ENCODE measurements at places on chromosomes 3 and 15.
A peak's percentile ranks its signal among the peaks of the same experiment; 100 is the strongest.

GRCh38 chr15:70478251-70478990 is 284.9 kb downstream of the UACA start:
- DNase-seq, result peak; percentile 62

DNA sequence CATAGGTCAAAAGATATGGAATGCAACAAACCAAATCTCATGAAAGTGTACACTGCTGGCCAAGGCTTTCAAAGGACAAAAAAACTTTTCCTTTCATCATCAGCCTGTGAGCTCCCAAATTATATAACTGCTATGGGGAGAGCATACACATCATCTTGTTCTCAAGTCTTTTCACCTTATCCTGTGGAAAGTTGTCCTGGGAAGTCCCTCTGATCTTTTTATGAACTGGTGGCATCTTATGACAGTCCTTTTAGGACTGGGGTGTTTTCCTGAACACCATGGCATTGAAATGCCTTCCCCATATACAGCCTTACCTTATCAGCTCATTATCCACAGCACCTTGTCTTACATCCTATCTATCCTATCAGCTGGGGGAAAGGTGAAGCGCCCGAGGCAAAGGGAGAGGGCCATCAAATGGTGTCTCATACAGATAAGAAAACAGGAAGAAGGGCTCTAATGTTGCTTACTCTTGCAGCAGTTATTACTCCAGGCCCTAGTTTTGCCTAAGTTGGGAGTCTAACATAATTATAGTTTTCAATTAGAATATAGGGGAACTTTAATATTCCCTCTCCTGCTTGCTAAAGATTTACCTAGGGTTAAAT is 61.5 kb upstream of the GOLIM4 start:
- DNase-seq, result no peak

DNA sequence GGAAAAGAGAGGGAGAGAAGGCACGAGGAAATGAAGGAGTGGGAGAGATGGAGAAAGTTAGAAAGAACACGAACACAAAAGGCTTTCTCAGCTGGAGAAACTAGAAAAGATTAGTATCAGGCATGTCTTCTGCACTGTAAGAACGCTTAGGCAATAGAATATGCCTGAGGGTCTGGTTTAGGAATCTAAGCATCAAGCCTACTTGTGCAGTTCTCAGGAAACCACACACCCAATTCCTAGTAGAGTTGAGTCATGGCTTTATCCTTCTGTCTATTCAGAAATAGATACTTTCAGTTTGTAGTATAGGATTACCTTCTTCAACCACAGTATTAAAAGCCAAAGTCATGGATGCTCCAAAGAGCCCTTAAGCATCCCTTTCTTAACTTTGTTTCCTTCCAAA is 969.4 kb downstream of the NTRK3 start:
- DNase-seq, result no peak

DNA sequence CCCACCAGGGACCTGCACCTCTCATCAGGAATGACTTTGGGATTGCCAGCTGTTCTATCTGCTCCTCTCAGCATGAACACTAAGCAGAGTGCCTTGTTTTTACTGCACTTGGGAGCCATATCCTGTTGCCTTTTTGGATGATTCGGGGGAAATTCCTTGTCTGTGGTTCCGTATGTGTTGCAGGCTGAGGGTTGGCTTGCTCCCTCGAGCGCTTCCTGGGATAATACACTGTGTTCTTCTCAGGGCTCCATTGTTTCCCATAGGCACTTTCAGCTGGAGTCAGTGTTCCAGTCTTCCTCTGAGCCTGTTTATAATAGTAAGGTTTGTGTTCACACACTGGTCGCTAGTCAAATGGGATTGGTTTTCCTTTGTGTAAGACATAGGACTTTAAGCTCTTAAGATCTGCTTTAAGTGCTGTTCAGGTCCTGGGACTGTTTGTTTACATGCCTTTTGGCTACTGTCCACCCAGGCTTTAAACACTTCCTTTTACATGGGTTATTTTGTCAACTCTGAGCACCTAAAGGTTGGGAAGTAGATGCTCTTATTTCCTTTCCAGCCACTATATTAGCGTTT is 23.4 kb downstream of the BOC start:
- DNase-seq, result no peak

DNA sequence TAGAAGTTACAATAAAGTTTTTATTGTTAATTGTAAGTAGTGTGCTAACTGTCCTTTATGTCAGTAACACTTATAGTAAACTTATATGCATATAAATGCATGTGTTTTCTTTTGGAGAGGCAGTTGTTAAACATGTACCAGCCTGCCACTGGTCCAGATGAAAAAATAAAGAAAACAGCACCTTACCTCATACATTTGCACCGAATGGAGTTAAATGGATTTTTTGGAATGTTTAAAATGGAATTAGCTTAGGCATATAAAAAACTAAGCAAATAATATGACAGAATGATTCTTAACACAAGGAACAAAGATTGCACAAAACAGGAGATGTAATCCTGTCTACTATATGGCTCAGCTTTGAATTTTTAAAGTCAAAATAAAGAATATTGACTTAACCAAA is 50.2 kb upstream of the ALDH1A3 start:
- DNase-seq, result no peak

DNA sequence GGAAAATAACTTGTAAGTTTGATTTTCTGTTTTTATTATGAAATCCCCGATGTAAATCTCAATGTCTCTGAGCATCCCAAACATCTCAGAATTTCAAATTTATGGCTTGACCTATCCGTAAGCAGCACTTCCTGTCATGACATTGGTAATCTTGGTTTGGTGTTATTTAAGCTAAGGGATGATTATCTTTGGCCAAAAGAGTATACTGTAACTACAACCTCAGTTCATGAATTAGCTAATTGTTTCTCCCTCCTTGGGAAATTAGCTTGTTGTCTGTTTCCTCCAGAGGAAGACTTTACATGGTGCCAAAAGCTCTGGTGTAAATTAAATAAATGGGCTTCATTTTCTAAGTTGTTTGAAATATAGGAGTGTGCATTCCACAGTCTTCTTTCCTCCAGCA is 28.1 kb upstream of the SPRED1 start:
- no peak for DNase-seq

DNA sequence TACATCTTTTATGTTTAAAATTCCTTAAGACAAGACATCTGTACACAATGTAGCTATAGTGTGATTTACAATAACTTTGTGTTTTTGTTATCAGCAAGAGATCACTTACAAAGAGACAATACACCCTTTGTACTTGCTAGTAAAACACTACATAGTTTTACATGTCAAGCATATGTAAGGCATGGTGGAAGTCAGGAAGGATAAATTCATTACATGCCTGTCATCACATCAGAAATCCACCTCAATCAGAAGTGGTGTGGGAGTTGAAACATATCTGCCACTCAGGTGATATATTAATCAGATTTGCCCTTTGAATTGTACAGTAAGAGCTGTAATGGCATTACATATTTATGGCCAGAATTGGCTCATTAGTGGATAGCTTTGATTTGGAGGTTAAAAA is 95.5 kb downstream of the MBNL1 start:
- no peak for DNase-seq

DNA sequence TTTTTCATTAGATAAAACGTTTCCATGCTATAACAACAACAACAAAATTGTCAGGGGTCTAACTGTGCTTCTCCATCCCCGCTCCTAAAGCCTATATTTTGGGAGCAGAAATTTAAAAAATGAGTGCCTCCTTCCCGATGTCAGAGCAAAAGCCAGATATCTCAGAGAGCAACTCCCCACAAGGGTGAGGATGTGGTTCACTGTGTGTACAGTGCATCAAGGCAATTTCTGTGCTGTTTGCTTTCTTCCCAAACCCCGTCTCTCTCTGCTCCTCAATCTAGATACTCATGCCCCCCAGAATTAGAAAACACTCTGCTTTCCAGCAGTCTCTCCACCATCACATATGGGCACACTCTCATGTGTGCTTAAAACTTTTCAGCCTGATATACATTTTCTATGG is 76.7 kb upstream of the MBNL1 start:
- no peak for DNase-seq

DNA sequence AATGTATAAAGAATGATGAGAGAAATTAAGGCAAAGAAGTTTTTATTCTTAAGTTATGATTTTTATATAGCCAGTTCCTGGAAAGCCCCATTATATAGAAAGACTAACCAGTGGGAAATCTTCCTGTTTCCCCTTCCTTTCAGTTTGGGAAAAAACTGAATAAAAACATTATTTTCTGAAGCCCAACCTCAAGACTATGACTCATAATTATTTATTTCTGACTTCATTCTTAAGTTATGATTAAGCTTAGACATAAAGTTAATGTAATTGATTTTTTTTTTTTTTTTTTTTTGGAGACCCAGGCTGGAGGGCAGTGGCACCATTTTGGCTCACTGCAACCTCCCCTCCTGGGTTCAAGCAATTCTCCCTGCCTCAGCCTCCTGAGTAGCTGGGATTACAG is 55.8 kb downstream of the TRPC1 start:
- no peak for DNase-seq

DNA sequence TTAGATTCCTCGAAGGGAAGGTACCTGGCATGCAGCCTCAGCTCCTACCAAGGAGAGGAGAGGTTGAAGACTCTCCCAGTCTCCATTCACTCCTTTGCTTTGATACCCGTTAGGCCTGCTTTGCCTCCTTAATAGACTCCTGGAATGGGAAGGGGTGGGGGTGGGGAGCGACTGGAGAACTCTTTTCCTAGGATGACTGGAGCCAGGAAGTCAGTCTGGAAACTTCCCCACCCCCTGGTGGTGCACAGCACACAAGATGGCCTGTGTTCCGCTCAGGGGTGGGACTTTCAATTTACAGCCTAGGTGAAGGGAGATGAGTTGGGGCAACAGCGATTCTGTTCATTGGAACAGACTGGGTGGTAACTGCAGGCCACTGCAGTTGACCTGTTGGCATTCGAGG is 21.4 kb upstream of the CELF6 start:
- no peak for DNase-seq

- no peak for DNase-seq
Observed at GRCh38 chr15:57728436-57728835, 21.9 kb downstream of the POLR2M start.
